Caco-2 (cell line): ENCODE measurements at places on chromosomes 1 and 21.

GRCh38 chr1:214685906-214686305 lies 82.9 kb downstream of the CENPF start:
- no peak for DNase-seq

DNA sequence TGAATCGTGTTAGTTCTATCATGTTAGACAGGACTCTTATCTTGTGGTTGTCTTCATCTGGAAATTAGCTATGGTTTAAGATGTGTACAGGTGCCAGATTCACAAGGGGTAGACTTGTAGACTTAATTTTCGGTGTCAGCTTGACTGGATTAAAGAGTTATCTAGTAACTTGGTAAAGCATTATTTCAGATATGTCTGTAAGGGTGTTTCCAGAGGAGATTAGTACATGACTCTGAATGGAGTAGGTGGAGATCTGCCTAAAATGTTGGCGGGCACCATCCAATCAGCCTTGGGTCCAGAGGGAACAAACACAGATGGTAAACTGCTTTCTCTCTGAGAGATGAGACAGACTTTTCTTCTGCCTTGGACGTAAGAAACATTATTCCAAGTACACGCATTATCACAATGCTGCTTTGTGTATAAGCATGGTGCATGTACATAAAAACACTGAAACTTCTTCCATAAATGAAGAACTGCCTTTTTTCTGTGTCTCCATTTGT lies 434.6 kb downstream of the SMYD3 start:
- DNase-seq, result no peak

GRCh38 chr1:178275553-178275952 lies 181.6 kb downstream of the RASAL2 start:
- no peak for DNase-seq

DNA sequence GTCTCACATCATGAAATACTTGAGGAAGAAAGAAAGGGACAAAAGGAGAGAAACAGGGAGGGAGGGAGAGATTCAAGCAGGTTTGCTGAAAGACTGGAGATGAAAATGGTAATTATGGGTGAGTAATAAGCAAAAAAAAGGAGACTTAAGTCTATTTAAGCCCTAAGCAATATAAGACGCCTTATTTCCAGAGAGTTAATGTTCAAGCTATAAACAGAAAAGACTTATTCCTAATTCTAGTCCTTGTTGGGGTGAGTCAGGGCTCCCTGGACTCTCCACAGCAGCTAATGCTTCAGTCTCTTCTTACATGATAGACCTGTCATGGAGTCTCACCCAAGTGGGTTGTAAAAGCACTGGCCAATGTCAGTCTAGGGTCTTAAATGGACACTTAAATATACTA lies 619.2 kb downstream of the SMYD3 start:
- no peak for DNase-seq

DNA sequence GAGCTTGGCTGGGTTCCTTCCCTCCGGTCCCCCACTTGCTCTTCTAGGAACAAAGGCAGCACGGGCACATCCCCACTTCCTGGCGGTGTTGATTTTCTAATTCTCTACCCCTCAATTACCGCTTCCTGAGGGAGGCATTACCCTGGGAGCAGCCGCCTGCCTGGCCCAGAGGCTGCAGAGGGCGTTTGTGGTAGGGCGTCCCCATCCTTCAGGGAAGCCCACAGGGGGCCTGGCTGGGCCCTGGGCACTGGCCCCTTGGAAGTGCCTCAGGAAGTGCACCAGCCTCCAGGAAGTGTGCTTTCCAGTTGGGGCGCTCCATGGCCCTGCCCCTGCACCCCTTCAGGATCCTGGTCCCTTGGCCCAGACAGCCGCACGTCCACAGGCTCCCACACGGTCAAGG lies 42.1 kb upstream of the CASZ1 start:
- DNase-seq, result no peak

- no peak for DNase-seq
These were observed 464 bp downstream of the PARK7 start for GRCh38 chr1:7962014-7962335.

DNA sequence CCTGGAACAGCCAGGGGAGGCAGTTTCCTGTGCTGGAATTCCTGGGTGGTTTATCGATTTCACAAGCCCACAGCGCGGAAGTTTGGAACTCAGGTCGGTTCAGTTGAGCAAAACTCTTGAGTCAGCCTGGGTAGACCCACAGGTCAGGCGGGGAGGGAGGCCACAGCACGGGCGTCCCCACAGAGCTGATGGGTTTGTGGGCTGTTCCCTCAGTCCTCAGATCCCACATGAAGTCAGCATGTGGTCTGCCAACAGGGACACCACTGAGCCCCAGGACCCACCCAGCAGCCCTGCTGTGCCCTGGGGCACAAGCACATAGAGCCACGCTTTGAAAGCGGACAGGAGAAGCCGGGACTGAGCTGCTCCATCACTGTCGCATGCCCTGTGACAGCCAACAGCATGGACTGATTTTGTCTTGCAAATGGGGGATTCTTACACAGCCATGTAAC lies 17.4 kb downstream of the BMP8A start:
- DNase-seq, result no peak

GRCh38 chr1:247370786-247371732 lies 39.4 kb upstream of the ZNF496 start:
- no peak for DNase-seq

- DNase-seq, result no peak
These were observed 6.7 kb downstream of the POFUT2 start for GRCh38 chr21:45280969-45281368.

- peak; percentile 24 for DNase-seq
These were observed 19.0 kb downstream of the MORC3 start for GRCh38 chr21:36338975-36339374.

DNA sequence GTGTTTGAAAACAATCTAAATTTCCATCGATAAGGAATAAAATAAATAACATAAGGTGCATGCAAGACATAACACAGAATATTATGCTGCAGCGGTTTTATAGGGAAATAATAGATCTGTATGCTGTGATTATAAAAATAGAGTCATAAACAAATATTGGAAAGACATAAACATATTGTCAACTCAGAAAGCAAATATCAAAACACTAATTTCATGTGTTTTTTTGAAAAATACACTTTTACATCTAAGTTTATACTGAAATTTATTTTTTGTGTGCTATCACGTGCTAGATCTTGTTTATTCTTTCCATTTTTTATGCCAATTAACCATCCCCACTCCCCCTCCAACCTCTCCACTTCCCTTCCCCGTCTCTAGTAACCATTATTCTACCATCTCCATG lies 9.4 kb downstream of the OR6K3 start:
- DNase-seq, result no peak

DNA sequence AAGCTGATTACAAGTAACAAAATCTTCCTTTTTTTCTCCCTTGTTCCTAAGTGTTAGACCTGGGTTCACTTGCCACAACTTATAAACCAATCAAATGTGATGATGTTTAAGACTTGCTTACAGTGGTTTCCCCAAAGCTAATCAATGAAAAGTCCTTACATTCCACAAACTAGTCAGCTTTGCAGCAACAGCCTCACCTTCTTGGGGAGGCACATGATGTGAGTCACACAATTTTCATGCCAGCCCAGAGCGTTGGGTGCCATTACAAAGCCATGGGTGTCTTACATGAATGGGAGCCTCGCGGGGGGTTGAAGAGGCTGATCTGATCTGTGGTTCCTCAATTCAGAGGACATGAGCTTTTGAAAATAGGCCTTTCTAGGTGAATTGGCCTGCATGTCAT lies 91.6 kb upstream of the UBE2U start:
- no peak for DNase-seq

GRCh38 chr1:159867664-159868026 lies 5.2 kb upstream of the VSIG8 start:
- DNase-seq, result no peak

DNA sequence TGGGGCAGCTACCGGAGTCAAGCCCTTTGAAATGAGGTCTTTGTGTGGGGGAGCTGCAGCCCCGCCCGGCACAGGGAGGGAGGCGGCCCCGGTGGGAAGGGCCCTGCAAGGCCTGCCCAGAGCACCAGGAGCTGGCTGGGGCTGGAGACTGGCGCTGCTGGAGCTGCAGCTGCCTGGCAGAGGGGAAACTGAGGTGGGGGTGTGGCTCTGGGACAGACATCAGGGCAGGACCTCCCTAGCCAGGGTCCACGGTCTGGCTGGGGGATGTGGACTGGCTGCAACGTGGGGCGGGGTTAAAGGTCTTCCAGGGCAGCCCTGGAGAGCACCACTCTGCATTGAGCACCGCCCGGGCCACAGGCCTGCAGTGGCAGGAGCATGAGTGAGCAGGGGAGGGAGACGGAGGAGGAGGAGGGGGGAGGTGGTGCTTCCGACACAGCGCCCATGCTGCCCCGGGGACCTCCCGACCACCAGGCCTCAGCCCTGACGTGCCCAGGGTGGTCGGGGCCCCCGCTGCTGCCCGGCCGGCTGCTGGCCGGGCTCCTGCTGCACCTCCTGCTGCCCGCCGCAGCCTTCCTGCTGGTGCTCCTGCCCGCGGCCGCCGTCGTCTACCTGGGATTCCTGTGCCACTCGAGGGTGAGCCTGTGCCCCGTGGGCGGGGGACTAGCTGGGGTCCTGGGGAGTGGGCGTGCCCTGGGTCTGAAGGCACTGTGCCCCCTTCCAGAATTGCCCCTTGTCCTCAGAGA lies 4.8 kb upstream of the ANKRD65 start:
- no peak for DNase-seq

DNA sequence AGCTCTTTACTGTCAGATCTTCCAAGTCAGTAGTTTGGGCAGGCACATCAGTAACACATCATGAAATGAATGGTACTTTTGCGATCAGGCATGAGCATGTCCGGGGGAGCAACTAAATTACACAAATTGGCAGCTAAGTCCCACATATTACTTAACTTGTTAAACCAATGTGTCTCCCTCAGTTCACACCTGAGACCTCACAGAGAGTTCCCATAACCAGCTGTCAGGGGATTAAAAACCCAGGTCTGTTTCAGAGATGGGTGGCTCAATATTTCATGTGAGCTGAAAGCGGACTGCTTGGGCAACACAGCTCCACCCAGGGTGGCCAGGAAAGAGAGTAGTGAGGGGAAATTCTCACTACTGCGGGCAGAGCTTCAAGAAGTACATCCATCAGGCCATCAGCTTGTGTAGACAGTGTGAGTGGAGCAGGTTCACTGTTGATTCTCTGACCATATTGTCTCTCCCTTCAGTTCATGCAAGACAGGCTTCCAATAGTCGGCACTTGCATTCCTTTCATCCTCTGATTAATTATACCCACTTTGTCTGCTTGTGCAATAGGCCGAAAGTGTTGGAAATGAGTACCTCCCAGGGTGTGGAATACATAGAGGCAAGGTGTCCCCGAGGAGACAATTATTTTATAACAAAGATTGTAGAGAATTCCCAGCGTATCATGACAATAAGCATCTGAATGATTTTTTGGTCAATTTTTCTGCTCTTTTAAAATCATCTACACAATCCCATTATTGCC lies 139.9 kb downstream of the PTGER3 start:
- no peak for DNase-seq

DNA sequence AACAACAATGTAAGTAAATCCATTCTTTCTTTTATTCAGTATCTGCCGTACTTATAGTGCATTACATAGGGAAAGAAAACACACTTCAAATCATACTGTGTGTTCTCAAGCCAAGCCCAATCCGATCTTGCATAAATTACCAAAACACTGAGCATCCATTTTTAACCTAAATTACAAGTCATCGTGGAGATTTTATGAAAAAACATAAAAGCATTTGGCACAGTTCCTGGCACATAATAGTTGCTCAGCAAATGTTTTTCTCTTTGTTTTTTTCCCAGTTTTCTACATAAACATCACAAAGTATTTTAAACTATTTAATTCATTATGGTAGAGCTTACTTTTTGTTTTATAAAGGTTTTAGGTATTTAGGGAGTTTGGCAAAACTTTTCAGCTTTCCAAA lies 48.1 kb upstream of the LRRC8C start:
- DNase-seq, result no peak

GRCh38 chr1:86649618-86650017 lies 54.8 kb upstream of the SH3GLB1 start:
- no peak for DNase-seq

GRCh38 chr1:22831729-22832413 lies 121.2 kb downstream of the EPHB2 start:
- no peak for DNase-seq

GRCh38 chr1:95948023-95948422 lies 714.0 kb downstream of the RWDD3 start:
- DNase-seq, result no peak

DNA sequence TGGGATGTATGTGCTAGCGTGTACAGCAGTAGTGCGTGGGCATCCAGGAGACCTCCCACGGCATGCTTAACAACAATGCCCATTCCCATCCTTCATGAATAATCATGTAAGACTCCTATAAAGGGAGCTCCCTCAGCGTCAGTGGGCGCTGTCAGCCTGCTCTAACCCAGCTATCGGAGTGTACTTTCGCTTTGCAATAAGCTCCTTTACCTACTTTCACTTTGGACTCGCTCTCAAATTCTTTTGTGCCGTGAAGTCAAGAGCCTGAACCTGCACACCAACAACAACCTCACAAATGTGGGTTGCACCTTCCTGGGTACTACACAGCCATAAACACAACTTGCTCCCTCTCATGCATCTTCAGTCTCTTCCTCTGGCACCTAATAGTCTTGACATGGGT lies 114.8 kb upstream of the PAXBP1 start:
- DNase-seq, result no peak

- peak; percentile 85 for DNase-seq
These were observed at the start of gene ADAMTSL4 for GRCh38 chr1:150548632-150549495. Gene ADAMTSL4 (plus strand): TSS chr1:150549408. CDS start chr1:150552289, 2,881 bp downstream.

DNA sequence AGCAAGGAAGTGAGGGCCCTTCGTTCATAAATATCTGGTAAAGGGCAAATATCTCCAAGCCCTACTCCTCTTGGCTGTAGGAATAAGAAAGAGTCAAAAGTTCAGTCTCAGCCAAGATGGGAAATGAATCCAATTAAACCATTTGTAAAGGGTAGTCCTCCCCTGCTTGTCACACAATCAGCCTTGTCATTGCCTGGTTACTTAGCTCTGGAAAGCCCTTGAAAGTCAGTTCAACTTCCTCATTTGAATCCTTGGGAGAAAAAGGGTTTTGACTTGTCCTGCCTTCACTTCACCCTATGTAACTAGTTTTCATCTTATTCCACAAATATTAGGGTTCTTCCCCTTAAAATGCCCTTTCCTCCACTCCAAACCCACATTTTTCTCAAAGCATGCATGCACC lies 100.0 kb downstream of the ELAVL4 start:
- no peak for DNase-seq

DNA sequence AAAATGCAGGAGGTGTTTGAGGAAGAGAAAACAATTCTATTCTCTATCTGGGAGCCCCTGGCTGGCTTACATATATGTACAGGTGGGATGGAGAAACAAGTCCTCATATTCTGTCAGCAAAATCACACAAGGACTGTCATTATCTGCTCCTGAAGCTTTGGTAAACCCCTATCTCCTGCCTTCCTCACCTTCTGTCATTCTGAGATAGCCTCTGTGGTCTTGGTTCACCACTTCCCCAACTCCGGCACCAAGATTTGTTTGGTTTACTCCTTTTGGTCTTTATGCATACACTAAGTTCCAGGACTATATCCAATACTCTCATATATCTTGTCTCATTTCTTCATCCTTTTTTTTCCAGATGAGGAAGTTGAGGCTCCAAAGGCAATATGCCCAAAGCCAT lies 551.1 kb downstream of the PLPP3 start:
- no peak for DNase-seq

GRCh38 chr1:232704694-232705680 lies 75.1 kb upstream of the SIPA1L2 start:
- peak; percentile 37 for DNase-seq
